ENCODE measurements at places on chromosomes 13 and 19.

DNA sequence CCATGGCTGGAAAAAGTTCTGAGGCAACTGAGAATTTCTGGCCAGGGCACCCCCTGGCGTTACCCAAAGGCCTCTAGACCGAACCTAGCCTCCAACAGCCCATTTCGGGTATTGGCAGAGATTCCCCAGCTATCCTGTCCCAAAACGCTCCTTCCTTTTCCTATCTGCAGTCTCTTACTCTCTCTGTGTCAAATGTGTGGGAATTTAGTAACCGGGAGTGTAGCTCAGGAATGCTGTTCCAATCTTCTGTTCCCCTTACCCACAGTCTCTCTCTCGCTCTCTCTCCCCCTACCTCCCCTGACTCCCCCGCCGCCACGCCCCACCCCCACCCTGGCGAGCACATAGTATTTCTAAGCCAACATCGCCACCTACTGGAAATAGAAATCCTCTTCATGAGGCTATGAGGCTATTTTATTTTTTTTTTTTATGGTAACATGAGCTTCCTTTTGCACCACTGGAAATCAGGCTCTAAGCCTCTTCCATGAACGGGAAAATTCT, 27.0 kb downstream of the OXGR1 start:
- no peak for DNase-seq

DNA sequence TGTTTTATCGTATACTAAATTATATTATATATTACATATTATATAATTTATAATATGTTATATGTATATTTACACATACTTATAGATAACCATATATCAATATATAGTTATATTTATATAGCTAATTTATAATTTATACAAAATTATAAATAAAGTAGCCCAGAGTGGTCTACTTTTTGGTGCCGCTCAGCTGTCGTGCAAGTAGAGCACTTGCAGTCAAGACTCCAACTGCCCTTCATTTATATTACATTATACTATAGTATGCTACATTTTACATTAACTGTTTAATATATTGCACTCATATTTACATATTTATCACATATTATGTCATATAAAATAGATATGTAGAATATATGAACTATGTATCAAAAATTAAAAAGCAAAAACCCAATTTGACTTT, 1124.7 kb upstream of the MIR17HG start:
- no peak for DNase-seq

DNA sequence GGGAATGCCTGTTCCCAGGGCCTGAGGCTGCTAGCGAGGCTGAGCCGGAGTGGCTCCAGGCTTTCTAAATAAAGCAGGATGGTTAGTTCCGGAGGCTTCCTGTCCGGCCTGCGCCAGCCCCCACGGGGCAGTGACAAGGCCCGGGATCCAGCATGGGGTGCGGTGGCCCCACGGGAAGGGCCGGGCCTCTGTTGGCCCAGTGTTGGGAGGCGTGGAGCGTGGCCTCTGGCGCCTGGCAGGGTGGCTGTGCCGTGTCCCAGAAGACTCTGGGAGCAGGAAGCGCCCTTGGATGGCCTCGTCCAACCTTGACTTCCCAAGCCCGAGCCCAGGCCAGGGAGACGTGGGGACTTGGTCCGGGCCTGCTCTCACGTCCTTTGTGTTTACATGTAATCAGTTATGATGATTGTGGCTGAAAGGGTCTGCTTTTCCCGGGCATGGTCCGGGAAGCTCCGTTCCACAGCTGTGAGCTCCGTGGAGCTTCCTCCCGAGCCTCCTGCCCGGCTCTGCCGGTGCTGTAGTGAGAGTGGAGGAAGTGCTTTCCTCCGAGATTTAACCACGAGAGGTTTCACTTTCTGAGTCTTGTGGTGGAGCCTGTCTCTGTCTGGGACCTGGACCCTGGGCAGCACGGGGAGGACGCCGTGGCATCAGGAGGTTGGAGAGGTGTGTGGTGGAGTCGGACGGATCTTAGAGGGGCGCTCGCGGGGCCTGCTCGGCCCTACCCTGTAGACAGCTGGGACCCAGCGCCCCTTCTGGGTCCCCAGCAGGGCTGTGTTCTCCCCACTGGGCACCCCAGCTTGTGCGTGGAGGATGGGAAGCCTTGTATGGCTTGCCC, 4.6 kb downstream of the GNA11 start:
- DNase-seq, result no peak

DNA sequence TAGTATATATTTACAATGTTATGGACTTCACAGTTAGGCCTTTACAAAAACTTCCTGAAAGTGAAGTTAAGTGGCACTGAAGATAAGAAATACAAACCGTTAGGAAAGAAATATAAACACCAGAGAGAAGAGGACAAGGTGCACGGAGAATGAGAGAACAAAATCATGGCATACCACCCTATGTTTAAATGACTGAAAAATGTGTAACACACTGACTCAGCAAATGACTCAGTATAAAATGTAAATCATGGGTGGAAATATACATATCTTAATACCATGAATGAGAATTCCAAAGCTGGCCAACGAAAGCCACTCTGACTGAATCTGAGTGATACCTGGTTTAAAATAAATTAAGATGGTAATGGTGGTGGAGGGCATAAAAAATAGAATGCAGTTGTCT, 260.8 kb downstream of the DNAJC15 start:
- DNase-seq, result no peak
